Tibial nerve (tissue), 4 donors: ENCODE measurements at places on chromosomes 7 and 10. TPM values are rescaled to one million over a fixed set of nuclear protein-coding genes. Genes with fewer than 3 reads are reported as not detected.

- H3K4me1 ChIP-seq: peaks cover 56% of the 10 kb centered on the region
- H3K27ac ChIP-seq: no peak overlapping the region
- no peak for DNase-seq
These were observed 48.8 kb downstream of the SGMS1 start for GRCh38 chr10:50574931-50575330.

DNA sequence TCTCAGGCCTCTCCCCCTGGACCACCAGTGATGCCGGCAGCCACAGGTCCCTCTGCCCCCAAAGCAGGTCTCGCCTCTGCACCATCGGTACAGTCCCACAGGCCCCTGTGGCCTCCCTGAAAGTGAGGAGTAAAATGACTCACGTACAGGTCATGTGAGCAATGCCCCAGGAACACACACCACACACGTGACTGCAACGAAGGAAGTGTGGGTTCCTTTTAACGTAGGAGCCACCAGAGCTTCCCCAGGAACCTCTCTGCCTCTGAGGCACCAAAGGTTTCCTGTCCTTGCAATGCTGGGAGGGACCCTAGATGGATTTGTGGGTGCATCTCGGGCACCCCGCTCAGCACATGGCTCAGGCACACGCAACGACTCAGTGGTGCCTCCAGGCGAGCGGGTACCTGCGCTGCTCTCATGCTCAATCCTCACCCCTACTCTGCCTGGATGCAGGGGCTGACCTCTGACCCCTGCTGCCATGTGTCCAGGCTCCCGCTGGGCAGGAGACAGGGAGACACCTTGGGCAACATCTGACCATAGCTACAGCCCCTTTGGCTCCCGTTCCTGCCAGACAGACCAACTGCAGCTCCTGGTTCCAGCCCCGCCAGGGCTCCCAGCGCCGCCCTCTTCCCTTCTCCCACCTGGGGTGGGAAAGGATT is 120.7 kb downstream of the PRKAG2 start:
- H3K27ac ChIP-seq: peak overlapping the region; percentile 87
- H3K4me3 ChIP-seq: no peak overlapping the region
- peaks cover 64% of the 10 kb centered on the region for H3K4me1 ChIP-seq
- H3K36me3 ChIP-seq: no peaks in the 10 kb centered on the region
- no peaks in the 10 kb centered on the region for H3K27me3 ChIP-seq

GRCh38 chr7:68176974-68177373 is 1180.3 kb downstream of the TYW1 start:
- H3K27ac ChIP-seq: no peak overlapping the region
- DNase-seq: peak; percentile 72
- no peaks in the 10 kb centered on the region for H3K36me3 ChIP-seq
- no peak overlapping the region for H3K4me3 ChIP-seq
- no peaks in the 10 kb centered on the region for H3K4me1 ChIP-seq

DNA sequence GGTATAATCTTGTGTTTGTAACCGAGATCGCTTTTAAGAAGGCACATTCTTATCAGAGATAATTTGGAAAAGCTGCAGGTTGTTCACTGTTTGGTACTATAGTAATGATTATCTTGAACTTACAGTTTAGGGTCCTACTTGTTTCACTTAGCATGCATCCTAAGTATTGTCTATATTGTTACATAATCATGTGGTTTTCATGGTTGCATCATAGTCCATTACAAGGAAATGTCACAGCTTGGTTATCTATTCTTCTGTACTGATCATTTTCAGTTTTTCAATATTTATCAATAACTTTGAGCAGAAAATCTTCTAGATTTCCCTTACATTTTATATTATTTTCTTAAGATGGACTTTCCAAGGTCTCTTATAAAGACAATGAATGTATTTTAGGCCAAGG is 116.3 kb downstream of the PLPP4 start:
- H3K27ac ChIP-seq: no peak overlapping the region
- no peaks in the 10 kb centered on the region for H3K4me1 ChIP-seq
- no peak overlapping the region for H3K4me3 ChIP-seq
- no peak for DNase-seq
- H3K27me3 ChIP-seq: no peaks in the 10 kb centered on the region
- no peaks in the 10 kb centered on the region for H3K36me3 ChIP-seq

- no peak overlapping the region for H3K4me3 ChIP-seq
- no peaks in the 10 kb centered on the region for H3K27me3 ChIP-seq
- H3K27ac ChIP-seq: no peak overlapping the region
- no peaks in the 10 kb centered on the region for H3K4me1 ChIP-seq
- no peaks in the 10 kb centered on the region for H3K36me3 ChIP-seq
- no peak for DNase-seq
These were observed 3.5 kb upstream of the LRRC18 start for GRCh38 chr10:48943096-48943495.

GRCh38 chr7:95609277-95609971 is 13.1 kb upstream of the PDK4 start:
- H3K4me3 ChIP-seq: peak overlapping the region; percentile 31
- H3K4me1 ChIP-seq: peaks cover 68% of the 10 kb centered on the region
- H3K36me3 ChIP-seq: no peaks in the 10 kb centered on the region
- no peaks in the 10 kb centered on the region for H3K27me3 ChIP-seq

- H3K27ac ChIP-seq: peak overlapping the region; percentile 80
- no peaks in the 10 kb centered on the region for H3K27me3 ChIP-seq
- H3K4me1 ChIP-seq: peaks cover 61% of the 10 kb centered on the region
- no peak overlapping the region for H3K4me3 ChIP-seq
- no peaks in the 10 kb centered on the region for H3K36me3 ChIP-seq
These were observed 149.0 kb downstream of the TNS3 start for GRCh38 chr7:47432671-47433563.

DNA sequence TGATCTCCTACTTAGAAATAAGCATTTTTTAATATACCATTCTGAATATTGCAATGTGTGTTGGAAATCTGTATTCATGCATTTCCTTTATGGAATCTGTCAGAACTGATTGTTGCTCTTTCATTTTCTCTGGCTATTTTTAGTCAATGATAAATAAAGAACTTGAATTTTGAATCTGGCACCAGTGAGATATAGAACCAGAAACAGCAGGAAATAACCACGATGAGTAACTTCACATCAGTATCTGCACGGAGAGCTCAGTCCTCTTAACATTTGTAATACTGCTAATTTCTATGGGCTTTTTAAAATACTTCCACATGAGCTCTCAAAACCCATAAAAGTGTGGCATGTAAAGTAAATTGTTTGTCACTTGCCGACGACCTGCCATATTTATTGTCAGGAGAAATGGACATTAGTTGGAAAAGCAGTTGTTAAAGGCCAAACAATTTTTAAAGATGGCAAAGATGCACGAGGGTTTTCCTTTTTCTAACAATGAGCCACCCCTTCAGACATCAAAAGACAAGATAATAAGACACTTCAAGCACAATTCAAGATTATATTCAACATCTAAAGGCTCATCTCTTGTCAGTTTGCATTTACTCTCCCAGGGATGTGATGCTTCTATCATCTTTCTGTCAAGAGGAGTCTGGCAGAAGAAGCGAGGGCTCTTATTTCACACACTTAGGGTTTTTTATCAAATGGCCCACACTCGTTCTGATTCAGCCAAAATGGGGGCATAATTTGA is 118.3 kb downstream of the POU6F2 start:
- H3K36me3 ChIP-seq: no peaks in the 10 kb centered on the region
- H3K27me3 ChIP-seq: no peaks in the 10 kb centered on the region
- H3K27ac ChIP-seq: no peak overlapping the region
- no peak for DNase-seq
- H3K4me3 ChIP-seq: no peak overlapping the region

DNA sequence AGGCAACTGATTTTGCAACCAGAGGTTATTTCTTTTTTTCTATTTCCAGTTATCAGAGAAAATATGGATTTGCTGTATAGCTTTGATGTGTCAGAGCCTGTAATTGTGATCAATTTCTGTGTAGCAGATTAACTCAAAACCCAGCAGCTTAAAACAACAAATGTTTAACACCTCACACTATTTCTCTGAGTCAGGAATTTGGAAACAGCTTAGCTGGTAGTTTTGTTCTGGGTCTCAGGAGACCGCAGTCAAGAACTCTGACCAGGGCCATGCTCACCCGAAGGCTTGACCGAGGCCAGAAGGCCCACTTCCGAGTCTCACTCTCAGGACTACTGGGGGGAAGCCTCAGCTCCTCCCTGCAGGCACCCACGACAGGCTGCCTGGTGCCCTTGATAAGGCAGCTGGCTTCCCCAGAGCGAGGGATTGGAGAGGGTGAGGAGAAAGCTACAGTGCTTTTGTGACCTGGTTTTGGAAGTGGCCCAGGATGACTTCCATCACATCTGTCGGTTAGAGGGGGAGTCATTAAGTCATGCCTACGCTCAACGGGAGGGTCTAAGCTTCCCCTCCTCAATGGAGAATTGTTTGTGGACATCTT is 105.7 kb upstream of the SHH start:
- DNase-seq: no peak
- H3K36me3 ChIP-seq: no peaks in the 10 kb centered on the region
- peaks cover 8% of the 10 kb centered on the region for H3K4me1 ChIP-seq

DNA sequence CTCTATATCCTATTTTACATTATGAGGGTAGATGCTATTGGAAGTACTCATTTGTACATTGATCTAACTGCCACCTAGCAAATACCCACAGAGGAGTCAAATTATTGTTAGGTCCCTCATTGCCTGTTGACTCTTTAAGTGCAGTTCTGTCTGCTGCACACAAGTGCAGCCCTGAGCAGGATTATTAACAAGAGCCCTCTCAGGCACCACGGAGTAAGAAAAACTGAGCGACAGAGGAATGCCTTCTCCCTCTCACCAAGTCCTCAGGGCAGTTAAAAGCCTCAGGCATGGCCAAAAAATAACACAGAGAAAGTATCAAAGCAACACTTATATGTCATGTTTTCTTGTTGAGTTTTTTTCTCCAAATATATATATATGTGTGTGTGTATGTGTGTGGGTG is 340.0 kb upstream of the NRG3 start:
- H3K4me1 ChIP-seq: no peaks in the 10 kb centered on the region
- H3K4me3 ChIP-seq: no peak overlapping the region
- no peak overlapping the region for H3K27ac ChIP-seq
- no peaks in the 10 kb centered on the region for H3K27me3 ChIP-seq
- no peaks in the 10 kb centered on the region for H3K36me3 ChIP-seq
- no peak for DNase-seq

BICC1 gene
- 39.0 TPM for total RNA-seq

TSPAN13 gene
- 9.4 TPM for total RNA-seq

EVX1 gene
- not detected for total RNA-seq
